Astrocyte (in vitro differentiated cells and primary cell): ENCODE measurements at places on chromosomes 6 and 20.

- no peak for DNase-seq
- H3K4me3 ChIP-seq: no peak overlapping the region
- no peaks in the 10 kb centered on the region for H3K36me3 ChIP-seq
- H3K4me1 ChIP-seq: peaks cover 10% of the 10 kb centered on the region
- no peak overlapping the region for H3K27ac ChIP-seq
Measured at GRCh38 chr20:4894981-4895381, 106.3 kb downstream of the SLC23A2 start.

- H3K4me3 ChIP-seq: no peak overlapping the region
- H3K27ac ChIP-seq: no peak overlapping the region
- no peaks in the 10 kb centered on the region for H3K36me3 ChIP-seq
Measured at GRCh38 chr6:93584300-93584699, 164.9 kb upstream of the EPHA7 start.

- H3K27me3 ChIP-seq: peaks cover 4% of the 10 kb centered on the region
- no peak overlapping the region for H3K4me3 ChIP-seq
- no peaks in the 10 kb centered on the region for H3K4me1 ChIP-seq
- no peaks in the 10 kb centered on the region for H3K36me3 ChIP-seq
- no peak for DNase-seq
Measured at GRCh38 chr6:168125429-168126001, 46.5 kb upstream of the FRMD1 start.

- no peaks in the 10 kb centered on the region for H3K36me3 ChIP-seq
- H3K4me1 ChIP-seq: no peaks in the 10 kb centered on the region
- DNase-seq: no peak
- H3K27me3 ChIP-seq: peaks cover 6% of the 10 kb centered on the region
- H3K27ac ChIP-seq: no peak overlapping the region
Measured at GRCh38 chr6:50831186-50831585, 12.5 kb downstream of the TFAP2B start.

DNA sequence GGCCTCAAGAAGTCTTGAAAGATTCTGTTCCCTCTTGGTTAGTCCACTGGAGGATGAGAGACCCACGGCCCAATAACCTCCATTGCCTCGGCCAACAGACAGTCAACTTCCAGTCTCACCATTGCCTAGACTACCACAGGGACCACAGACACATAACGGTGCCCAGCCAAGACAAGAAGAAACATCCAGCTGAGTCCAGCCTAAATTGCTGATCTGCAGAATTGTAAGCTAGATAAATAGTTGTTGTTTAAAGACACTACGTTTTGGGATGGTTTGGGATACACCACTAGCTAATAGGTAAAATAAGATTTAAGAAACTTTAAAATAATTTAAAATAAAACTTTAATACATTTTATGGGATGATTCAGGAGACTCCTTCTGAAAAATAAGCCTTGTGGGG is 324.7 kb upstream of the JAG1 start:
- H3K4me1 ChIP-seq: peaks cover 12% of the 10 kb centered on the region
- no peak overlapping the region for H3K4me3 ChIP-seq
- H3K27me3 ChIP-seq: no peaks in the 10 kb centered on the region
- no peaks in the 10 kb centered on the region for H3K36me3 ChIP-seq
- DNase-seq: no peak

DNA sequence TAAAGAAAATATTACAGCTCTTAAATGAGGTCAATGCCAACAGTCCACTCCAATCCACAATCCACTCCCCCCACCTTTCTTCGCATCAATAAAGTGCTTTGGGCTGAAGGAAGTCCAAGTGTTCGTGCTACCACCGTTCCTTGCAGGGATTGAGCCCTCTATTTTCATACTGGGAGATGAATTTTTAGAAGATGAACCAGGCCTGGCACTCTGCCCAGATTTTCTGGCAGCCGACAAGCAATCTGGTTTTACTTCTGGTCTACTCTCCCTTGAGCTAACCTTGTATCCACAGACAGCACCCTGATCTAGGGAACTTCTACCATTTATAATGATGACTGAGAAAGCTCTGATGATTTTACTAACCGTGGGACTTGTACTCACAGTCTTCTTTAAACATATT is 72.3 kb downstream of the BTBD9 start:
- no peak overlapping the region for H3K4me3 ChIP-seq
- H3K36me3 ChIP-seq: no peaks in the 10 kb centered on the region
- peak overlapping the region; percentile 3 for H3K27ac ChIP-seq
- H3K27me3 ChIP-seq: no peaks in the 10 kb centered on the region

DNA sequence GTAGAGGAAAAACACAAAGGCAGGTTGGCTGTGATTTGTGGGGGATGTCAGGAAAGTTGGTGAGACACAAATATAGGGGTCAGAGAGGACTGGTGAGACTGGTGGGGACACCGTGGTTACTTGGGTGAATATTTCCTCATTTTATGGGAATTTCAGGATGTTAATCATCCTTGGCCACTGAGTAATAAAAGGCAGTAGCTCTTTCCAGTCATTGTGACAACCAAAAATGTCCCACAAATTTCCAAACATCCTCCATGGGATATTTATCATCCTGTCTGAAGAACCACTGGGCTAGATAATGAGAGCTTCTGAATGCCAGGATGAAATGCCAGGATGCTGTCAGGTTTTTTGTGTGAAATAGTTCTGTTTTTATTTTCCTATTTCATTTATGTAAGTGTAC is 374.1 kb downstream of the CD109 start:
- no peak overlapping the region for H3K4me3 ChIP-seq
- H3K27me3 ChIP-seq: no peaks in the 10 kb centered on the region
- no peaks in the 10 kb centered on the region for H3K36me3 ChIP-seq
- H3K4me1 ChIP-seq: peaks cover 7% of the 10 kb centered on the region
- peak; percentile 49 for DNase-seq

DNA sequence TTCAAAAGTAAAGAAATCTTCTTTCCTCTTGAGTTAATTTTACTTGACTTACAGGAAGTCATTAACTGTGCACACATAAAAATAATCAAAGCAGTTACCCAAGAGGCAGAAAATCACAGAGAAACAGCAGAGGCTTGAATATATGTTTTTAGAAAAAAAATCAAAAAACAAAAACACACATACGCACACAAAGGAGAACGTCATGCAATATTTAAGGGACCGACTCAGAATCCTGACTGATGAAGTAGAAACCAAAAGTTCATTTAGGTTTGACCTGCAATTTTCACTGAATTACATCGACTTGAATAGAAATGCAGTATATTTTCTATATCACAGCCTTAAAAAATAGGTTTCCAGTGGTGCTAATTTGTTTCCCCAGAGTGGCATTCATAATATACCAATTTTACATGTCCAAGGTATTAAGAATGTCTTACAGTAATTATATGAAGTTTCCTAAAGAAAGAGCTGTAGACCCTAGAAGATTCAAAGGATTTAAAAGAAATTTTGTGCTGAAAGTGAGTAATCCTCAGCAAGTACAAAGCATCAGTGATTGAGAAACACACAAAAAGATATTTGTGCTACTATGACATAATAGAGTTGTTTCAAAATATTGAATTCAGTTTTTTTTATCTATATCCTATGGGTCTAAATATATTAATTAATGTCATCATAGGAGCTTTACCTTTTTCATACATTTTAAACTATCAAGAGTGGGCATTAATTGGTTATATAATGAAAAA is 358.5 kb upstream of the RUNX2 start:
- H3K36me3 ChIP-seq: no peaks in the 10 kb centered on the region
- H3K4me1 ChIP-seq: peaks cover 9% of the 10 kb centered on the region
- H3K27ac ChIP-seq: no peak overlapping the region
- no peaks in the 10 kb centered on the region for H3K27me3 ChIP-seq
- peak; percentile 34 for DNase-seq

- H3K4me3 ChIP-seq: no peak overlapping the region
- no peak for DNase-seq
- no peaks in the 10 kb centered on the region for H3K36me3 ChIP-seq
Measured at GRCh38 chr6:40377173-40377806, 209.9 kb downstream of the LRFN2 start.

DNA sequence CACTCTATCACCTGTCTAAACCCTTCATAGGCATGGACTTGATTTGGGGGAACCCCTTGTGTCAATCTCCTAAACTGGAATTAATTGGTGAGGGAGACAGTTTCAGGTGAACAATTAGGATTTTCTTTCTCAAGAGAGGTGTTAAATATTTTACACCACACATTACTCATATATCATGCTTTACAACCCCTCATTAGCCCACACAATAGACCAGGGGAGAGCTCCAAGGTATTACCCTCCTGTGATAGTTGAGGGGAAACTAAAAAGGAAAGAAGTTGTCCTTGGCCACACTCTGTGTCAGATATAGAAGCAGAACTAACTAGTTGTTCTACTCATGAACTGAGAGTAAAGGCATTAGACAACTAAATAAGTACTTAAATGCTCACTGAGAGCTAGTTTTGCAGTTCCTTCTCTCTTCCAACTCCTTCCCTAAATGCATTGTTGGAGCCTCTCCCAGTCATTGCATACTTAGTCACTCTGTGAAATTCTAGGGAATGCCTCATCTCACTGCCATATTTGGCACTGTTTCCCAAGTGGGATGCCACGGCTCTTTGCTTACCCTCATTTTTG is 183.7 kb upstream of the CEP162 start:
- H3K27ac ChIP-seq: no peak overlapping the region
- no peak overlapping the region for H3K4me3 ChIP-seq
- peaks cover 3% of the 10 kb centered on the region for H3K4me1 ChIP-seq
- peak; percentile 67 for DNase-seq

DNA sequence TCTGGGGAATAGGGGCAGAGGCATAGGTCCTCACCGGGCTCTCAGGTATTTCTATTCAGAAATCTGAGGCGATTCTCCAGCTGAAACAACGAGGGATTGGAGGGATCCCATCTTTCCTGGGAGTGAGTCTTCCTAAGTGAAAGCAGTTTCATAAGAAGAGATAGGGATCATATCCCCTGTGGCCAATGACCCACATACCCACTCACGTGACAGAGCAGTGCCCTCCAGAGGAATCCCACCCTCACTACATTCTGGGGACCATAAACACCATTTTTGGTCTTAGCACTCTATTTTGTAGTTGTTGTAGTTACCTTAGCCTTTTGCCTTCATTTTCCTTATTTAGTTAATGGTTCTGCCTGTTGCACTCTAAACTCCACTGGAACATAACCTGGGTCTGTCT is 121.1 kb downstream of the GPR63 start:
- no peaks in the 10 kb centered on the region for H3K36me3 ChIP-seq
- no peaks in the 10 kb centered on the region for H3K4me1 ChIP-seq
- DNase-seq: no peak

DNA sequence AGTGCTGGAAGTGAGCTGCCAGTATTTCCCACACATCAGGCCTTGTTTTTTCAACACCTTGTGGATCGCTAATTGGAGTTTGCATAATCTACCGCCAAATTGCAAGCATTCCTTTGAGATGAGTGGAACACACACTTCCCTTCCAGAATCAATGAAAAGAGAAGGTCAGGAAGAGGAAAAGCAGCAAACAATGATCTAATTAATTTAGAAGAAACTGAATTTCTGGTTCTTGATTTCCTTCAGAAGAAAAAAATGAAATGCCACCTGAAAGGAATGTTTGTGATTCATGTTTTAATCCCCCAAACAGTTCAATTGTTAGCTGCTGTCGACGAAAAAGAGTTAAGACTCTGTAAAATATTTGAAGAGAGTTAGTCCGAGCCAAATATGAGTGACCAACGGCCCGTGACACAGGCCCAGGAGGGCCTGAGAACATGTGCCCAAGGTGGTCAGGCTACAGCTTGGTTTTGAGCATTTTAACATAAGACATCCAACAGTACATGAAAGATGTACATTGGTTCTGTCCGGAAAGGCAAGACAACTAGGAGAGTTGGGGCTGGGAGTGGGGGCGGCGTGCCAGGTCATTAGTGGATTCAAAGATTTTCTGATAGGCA is 182.3 kb downstream of the MTFR2 start:
- no peak overlapping the region for H3K4me3 ChIP-seq
- peaks cover 33% of the 10 kb centered on the region for H3K4me1 ChIP-seq
- H3K27me3 ChIP-seq: no peaks in the 10 kb centered on the region
- H3K36me3 ChIP-seq: no peaks in the 10 kb centered on the region
- peak; percentile 78 for DNase-seq

- no peaks in the 10 kb centered on the region for H3K36me3 ChIP-seq
- no peak overlapping the region for H3K27ac ChIP-seq
- no peak overlapping the region for H3K4me3 ChIP-seq
- H3K4me1 ChIP-seq: no peaks in the 10 kb centered on the region
- no peak for DNase-seq
- no peaks in the 10 kb centered on the region for H3K27me3 ChIP-seq
Measured at GRCh38 chr6:99219788-99220187, 129.7 kb downstream of the FAXC start.

GRCh38 chr6:83198486-83199172 is 5.5 kb downstream of the RWDD2A start:
- peak overlapping the region; percentile 44 for H3K27ac ChIP-seq
- H3K27me3 ChIP-seq: no peaks in the 10 kb centered on the region

DNA sequence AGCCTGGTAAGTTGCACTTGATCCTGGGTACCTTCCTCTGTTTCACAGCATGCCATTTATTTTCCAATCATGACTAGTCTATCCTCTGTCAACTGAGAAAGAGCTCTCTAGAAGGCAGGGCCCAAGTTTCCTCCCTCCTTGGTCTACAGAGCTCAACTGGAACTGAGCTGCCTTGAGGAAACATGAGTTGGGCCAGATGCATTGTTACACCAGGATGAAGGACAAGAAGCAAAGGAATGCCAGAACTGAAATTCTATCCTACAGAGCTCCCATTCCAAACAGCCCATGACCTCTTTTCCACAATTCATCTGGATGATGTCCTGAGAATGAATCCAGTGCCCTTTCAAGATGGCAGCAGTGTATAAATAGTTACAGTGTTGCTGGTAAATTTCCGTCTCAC is 66.7 kb upstream of the E2F3 start:
- H3K27me3 ChIP-seq: peaks cover 13% of the 10 kb centered on the region
- DNase-seq: no peak
- no peaks in the 10 kb centered on the region for H3K4me1 ChIP-seq
- no peaks in the 10 kb centered on the region for H3K36me3 ChIP-seq
- no peak overlapping the region for H3K4me3 ChIP-seq
- H3K27ac ChIP-seq: no peak overlapping the region

- no peak overlapping the region for H3K4me3 ChIP-seq
- H3K27me3 ChIP-seq: no peaks in the 10 kb centered on the region
- no peak for DNase-seq
- peaks cover 16% of the 10 kb centered on the region for H3K4me1 ChIP-seq
- H3K27ac ChIP-seq: no peak overlapping the region
Measured at GRCh38 chr6:25058441-25058840, 122.7 kb upstream of the RIPOR2 start.

GRCh38 chr6:110329714-110330436 is 28.3 kb downstream of the METTL24 start:
- no peaks in the 10 kb centered on the region for H3K27me3 ChIP-seq
- no peak overlapping the region for H3K27ac ChIP-seq
- H3K36me3 ChIP-seq: no peaks in the 10 kb centered on the region
- DNase-seq: peak; percentile 35
- H3K4me3 ChIP-seq: peak overlapping the region; percentile 0
- peaks cover 7% of the 10 kb centered on the region for H3K4me1 ChIP-seq

DNA sequence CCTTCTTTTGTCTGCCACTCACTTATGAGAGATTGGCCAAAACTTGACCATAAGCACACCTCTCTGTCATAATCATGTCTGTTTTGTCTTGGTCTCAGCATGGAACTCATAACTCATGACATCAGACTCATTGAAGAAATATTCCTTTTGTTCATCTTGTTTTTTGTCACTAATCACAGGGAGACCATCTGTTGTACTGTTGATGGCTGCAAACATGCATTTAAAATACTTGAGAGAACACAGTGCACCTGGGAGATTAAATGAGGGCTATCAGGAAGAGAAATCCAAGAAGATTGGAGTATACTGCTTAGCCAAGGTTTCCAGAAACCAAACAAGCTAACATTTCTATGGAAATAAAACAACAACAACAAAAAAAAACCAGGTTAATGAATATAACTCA is 689.7 kb downstream of the EPM2A start:
- H3K27ac ChIP-seq: no peak overlapping the region
- no peaks in the 10 kb centered on the region for H3K4me1 ChIP-seq
- H3K27me3 ChIP-seq: no peaks in the 10 kb centered on the region
- DNase-seq: no peak
- H3K36me3 ChIP-seq: no peaks in the 10 kb centered on the region
- H3K4me3 ChIP-seq: no peak overlapping the region
